ENCODE measurements at places on chromosomes 7 and 10. TPM values are rescaled to one million over a fixed set of nuclear protein-coding genes. Genes with fewer than 3 reads are reported as not detected.

HOXA11 gene
- total RNA-seq: 17.3 TPM

CNPY1 gene
- not detected for total RNA-seq

DNA sequence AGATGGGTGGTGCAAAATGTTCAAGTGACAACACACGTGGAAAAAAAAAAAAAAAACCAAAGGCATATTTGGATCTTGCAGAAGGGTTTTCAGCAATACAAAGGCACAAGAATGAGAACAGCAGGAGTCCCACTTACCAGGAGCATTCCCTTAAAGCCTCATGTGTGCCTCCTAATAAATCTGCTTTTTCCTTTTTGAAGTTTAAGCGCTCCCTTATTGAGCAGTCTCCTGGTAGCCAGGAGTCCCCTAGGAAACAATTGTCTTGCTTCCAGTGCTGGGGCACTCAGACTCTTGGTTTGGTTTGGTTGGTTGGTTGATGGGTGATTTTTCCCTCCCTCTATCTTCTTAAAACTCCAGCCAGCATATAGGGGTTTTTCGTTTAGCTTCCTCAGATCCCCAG is 321.8 kb upstream of the NFE2L3 start:
- no peak for DNase-seq

- DNase-seq: peak; percentile 47
Observed at GRCh38 chr7:18770154-18770811, 274.7 kb downstream of the HDAC9 start.

GRCh38 chr7:141225916-141226618 is 152.2 kb downstream of the TMEM178B start:
- no peak for DNase-seq

GRCh38 chr7:3065724-3066143 is 22.1 kb upstream of the CARD11 start:
- no peak for DNase-seq

DNA sequence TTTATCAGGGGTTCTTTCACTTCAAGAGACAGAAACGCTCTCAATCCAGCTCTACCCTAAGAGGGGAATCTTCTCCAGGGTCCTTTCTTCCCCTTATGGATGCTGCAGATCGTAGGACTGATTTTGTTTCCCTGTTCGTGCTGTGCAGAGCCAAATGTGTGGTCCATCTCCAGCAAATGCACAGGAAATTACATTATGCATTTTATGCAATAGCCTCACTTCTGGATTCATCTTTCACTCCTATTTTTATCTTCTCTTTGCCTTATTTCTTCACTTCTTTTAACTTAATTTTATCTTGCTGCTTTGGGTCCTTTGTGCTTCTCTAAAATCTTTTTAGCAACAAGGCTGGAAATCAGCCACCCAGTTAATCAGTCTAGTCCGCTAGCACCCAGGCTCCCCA is 184.5 kb upstream of the INHBA start:
- DNase-seq: no peak

DNA sequence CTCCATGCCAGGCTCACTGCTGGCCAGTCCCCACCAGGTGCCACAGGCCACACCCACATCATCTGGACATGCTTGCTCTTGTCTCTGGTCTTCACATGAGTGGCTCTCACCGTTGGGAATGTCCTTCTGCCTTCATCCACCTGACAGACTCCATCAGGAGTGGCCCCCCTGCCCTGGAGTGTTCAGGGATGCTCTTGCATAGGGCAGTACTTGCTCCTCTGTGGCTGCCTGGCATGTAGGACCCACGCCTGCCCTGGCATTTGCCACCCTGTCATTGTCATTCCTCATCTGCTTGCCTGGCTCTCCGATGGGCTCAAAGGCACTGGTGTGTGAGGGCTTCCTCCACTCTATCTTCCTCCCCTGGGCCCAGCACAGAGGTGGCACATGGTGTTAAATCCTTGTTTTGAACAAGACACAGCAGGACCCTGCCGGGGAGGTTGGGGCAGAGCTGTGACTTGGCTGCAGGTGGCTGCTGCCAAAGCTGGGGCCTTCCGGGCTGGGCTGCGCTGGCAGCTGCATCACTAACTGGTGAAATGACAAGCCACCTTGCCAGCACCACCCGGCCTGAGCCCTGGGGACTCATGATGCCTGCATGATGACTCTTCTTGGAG is 1.8 kb downstream of the SH2D4B start:
- no peak for DNase-seq

GRCh38 chr10:95346715-95347401 is 56.1 kb upstream of the PDLIM1 start:
- DNase-seq: peak; percentile 18

- no peak for DNase-seq
Observed at GRCh38 chr7:99409192-99409572, 413 bp downstream of the BUD31 start.

Data from kidney epithelial cell (primary cell).